Right lobe of liver (tissue), 6 donors: ENCODE measurements at places on chromosomes 2 and 18. TPM values are rescaled to one million over a fixed set of nuclear protein-coding genes. Genes with fewer than 3 reads are reported as not detected.

The SH3RF3 gene
- 1.4 TPM for total RNA-seq

The HRH4 gene
- 0.32 TPM for total RNA-seq

DNA sequence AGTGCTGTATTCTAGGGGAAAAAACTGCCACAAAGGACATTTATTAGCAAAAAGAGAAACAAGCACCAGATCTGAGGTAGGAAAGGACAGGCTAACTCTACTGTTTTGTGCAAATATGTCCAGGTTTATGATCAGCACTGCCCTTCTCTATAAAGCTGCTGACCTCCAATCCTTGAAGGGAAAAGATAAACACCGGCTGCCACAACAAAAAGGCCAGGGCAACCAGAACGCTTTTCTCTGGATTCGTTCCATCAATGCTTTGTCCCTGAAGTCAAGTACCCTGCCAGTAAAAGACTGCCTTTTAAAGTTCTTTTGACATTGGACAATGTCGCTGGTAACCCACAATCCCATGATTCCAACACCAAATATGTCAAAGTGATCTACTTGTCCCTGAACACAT lies 21.0 kb downstream of the SMAD2 start:
- H3K36me3 ChIP-seq = no peaks in the 10 kb centered on the region
- DNase-seq = no peak
- H3K27me3 ChIP-seq = no peaks in the 10 kb centered on the region
- H3K27ac ChIP-seq = no peak overlapping the region
- no peak overlapping the region for H3K4me3 ChIP-seq
- H3K4me1 ChIP-seq = peaks cover 32% of the 10 kb centered on the region

- no peak for DNase-seq
- no peak overlapping the region for H3K4me3 ChIP-seq
- H3K27ac ChIP-seq = no peak overlapping the region
These were observed 83.6 kb downstream of the TRABD2A start for GRCh38 chr2:84797271-84797670.
